ENCODE measurements at places on chromosomes 5 and 9. TPM values are rescaled to one million over a fixed set of nuclear protein-coding genes. Genes with fewer than 3 reads are reported as not detected.

GRCh38 chr5:33227746-33228145 lies 213.0 kb upstream of the TARS1 start:
- DNase-seq = no peak

GRCh38 chr5:119420169-119420568 lies 32.1 kb upstream of the HSD17B4 start:
- no peak for DNase-seq

- no peak for DNase-seq
Measured at GRCh38 chr5:33688526-33688925, 203.3 kb downstream of the ADAMTS12 start.

GRCh38 chr5:125413496-125414274 lies 667.2 kb upstream of the ZNF608 start:
- no peak for DNase-seq

DNA sequence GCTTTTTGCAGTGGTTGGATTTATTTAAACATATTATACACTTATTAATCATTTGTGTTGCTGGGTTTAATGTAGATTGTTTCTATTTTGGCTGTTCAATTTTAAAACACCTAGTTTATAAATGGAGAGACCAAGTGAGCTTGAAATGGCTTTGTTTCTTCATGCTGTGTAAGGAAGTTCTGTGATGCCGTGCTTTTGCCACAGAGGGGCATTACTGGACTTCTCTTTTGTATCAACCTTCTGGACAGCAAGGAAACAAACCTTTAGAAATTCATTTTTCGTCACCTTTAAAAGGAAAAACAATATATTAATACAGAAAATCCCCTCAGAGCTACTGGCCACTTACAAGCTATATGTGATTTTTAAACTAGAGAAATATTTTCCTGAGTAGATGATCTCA lies 81.9 kb downstream of the DMRTA1 start:
- DNase-seq = no peak

DNA sequence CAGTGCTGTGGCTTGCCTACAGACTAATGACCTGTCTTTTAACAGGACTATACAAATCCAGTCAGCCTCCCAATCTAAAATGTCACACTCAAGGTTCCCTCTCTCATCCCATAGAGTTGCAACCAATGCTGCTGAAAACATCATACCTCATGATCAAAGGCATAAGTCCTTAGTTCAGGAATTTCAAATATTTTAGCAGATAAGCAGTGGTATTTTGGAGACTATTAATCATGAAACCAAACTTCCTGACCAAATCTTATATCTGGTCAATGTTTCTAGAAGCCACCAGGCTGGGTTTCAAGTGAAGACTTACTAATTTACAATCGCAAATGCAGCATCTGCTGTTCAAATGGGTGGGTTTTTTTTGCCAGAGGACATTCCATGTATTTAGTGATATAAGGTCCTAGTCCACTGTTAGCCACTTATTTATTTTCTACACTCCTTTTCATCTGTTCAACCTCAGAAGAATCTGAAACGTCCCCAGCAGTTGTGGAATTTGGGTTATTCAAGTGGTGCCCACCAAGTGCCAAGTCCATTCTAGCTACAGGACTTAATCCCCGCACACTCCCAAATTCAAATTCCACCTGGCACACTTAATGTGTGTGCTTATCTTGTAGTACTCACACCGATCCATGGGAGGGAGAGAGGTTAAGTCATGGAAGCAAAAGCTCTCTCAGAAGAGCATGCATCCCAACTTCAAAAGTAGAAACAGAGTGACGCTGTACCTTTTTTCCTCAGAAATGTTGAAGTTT lies 5.8 kb downstream of the TAS2R1 start:
- no peak for DNase-seq

- no peak for DNase-seq
Measured at GRCh38 chr9:109086221-109086620, 33.5 kb downstream of the TMEM245 start.

- no peak for DNase-seq
Measured at GRCh38 chr9:132507670-132508469, 74.5 kb upstream of the BARHL1 start.

DNA sequence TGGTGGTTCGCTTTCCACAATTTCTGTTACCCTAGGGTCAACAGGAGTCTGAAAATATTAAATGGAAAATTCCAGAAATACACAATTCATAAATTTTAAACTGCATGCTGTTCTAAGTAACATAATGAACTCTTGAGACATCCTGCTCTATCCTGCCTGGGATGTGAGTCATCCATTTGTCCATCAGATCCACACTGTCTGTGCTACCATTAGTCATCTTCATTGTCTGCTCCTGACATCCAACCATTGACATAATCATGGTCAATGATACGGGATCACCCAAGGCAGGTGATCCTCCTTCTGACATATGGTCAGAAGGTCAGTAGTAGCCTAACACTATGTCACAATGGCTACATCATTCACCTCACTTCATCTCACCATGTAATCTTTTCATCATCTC lies 276.7 kb upstream of the KIF2A start:
- no peak for DNase-seq

DNA sequence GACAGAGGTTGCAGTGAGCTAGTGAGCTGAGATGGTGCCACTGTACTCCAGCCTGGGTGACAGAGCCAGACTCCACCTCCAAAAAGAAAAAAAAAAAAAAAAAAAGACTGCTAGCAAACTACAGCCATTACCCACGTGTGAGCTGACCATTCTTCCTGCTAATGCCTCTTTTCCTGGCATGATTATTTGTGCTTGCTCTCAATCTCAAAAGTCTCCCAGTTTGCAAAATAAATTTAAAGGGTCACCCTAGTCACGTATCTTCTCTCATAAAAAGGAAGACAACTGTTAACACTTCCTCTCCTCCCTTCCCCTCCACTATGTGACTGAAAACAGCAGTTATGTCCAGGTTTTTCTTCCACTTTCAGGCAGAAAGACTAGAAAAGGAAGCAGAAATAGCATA lies 37.2 kb downstream of the TRIM36 start:
- no peak for DNase-seq

GRCh38 chr5:53694520-53695022 lies 134.1 kb downstream of the NDUFS4 start:
- DNase-seq = no peak

GRCh38 chr5:169162407-169162806 lies 138.5 kb downstream of the SLIT3 start:
- no peak for DNase-seq

DNA sequence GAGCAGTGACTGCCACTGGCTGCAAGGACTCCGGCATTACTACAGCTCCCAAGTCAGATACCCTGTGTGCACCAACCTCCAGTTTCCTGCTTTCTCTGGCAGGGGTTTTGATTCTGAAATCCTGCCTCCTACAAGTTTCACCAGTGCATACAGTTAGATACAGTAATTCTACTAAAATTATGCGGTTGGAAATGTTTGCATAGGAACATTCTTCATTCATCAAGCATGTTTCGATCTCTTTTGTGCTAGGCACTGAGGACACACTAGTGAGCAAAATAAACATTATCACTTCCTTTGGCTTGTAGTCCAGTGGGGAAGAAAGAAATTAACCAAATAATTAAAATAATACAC lies 152.2 kb downstream of the TMEM167A start:
- DNase-seq = no peak

DNA sequence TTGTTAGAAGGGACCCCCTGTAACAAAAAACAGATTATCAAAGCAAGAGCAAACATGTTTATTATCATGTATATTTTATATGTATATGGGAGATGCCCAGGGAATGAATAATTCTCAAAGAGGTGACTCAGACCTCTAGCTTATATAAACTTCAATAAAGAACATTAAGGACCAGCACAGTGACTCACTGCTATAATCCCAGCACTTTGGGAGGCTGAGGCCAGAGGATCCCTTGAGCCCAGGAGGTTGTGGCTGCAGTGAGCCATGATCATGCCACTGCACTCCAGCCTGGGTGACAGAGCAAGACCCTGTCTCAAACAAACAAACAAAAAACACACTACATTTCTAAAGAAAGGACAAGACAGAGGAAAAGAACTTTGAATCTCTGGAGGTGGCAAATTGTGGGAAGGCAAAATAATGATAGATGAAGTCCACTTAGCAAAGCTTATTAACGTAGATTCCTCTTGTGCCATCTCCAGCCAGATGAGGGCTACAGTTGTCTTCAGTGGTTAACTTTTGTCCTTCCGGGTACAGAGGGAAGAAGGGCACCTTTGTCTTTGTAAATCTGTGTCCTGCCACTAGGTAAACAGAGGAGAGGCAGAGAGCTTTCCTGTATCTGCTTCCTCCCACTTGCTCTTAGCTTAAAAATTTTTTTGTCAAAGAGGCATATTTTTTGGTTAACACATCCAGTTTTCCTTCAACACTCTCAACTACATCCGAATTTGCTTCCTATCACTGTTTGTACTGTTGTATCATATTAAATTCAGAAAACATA lies 7.5 kb upstream of the RFK start:
- DNase-seq = no peak

- DNase-seq = no peak
Measured at GRCh38 chr9:72038408-72038807, 22.0 kb downstream of the C9orf57 start.

- no peak for DNase-seq
Measured at GRCh38 chr5:25649628-25650265, 1005.0 kb upstream of the CDH10 start.

DNA sequence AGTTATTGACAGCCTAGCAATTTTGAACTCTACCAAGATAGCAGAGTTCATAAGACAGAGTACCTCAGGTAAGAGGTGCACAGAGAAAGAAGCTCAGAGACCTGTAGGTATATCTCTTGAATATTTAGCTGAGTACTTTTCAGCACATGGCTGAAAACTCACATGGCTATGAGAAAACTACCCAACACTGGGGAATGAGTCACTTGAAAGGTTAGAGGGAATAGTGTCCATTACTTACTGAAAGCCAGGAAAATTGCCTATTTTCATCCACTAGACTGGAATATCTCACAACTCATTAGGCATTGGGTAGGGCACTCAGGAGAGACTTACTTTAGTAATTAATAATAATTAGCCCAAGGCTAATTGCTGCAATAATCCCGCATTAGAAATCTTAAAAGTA lies 8.3 kb downstream of the TSLP start:
- no peak for DNase-seq

DNA sequence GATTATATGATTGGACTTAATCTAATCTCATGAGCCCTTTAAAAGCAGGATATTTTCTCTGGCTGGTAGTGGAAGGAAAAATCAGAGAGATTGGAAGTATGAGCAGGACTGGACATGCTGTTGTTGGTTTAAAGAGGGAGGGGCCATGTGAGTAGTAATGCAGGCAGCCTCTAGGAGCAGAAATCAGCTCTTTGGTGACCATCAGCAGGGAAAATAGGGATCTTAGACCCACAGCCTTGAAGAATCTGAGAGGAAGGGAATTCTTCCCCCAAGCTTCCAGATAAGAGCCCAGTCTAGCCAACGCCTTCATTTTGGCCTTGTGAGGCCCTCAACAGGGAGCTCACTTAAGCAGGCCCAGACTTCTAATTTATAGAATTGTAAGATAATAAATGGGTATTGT lies 9.5 kb downstream of the SH3GL2 start:
- DNase-seq = no peak

- DNase-seq = no peak
Measured at GRCh38 chr9:135962696-135963307, 1.6 kb upstream of the UBAC1 start.

DNA sequence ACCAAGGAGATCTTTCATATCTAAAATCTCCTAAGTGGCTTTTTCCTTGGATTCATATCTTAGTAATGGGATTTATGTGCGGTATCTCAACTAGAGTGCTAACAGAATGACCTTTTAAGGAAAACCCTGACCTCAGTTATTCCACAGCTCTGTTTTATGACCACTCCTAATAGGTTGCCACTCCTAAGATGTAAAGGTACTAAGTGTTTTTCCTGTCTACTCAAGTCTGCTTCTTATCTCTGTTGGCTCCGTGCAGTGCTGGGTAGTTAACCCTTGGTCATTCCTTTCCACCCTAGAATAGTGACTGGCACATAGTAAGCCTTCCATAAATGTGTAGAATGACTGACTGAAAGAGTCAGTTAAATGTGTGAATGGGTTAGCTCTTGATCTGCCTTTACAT lies 161.4 kb downstream of the DOCK2 start:
- DNase-seq = no peak

GRCh38 chr5:34691326-34691725 lies 35.2 kb downstream of the RAI14 start:
- no peak for DNase-seq

DNA sequence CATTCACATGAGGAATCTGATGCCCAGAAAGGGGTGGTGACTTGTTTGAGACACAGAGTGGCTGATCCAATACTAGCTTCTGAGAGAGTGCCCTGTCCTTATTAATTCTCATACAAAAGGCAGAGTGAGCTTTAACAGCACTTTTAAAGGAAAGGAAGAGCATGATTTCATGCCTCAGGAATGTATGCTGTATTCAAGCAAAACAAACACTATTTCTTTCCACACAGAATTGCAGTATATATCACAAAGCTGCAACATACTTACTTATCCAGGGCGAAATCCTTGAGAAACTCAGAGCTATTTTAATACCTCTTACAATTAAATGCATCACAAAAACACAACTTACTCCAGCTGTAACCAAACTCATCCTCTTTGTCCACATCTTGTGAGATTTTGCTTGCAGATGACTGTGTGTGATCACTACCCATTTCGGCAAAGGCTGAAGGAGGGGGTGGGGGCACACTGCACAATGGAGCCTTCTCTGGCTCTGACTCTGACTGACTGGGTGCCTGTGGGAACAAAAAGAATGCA lies 139.8 kb downstream of the MPDZ start:
- no peak for DNase-seq

DNA sequence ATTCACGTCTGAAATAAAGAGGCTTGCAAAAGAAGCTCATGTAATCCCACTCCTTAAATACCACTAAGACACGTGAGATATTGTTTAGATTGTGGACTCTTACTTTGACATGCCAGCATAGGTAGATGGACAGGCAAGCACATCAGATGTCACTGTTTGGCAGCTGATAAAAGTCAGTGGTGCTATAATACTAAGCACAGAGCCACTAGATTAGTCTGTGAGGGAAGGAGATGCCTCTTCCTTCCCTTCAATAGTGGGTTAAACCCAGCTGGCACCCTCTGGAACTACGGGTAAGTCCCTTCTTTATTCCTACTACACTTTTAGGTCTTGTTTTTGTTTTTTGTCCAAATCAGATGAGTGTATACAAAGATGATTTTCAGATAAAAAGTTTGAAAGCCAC lies at the start of gene MYOT:
MYOT (plus strand) TSS at position 197 of the 400 bp plus-strand sequence. CDS start 2,792 bp downstream, outside the sequence.
- DNase-seq = no peak

GRCh38 chr5:158640593-158640980 lies 459.1 kb downstream of the EBF1 start:
- DNase-seq = no peak

- no peak for DNase-seq
Measured at GRCh38 chr9:115437418-115437817, 319.5 kb upstream of the TNC start.

The CNTLN gene
- total RNA-seq = 16.4 TPM

The SETD9 gene
- 5.1 TPM for total RNA-seq

The OR1J2 gene
- total RNA-seq = 3.2 TPM

The TXNDC8 gene
- not detected for total RNA-seq

The SLC27A4 gene
- total RNA-seq = 36.8 TPM

The RACK1 gene
- 1,629 TPM for total RNA-seq

The ANKRD20A1 gene
- total RNA-seq = not detected

The ARHGEF39 gene
- total RNA-seq = 0.54 TPM

The FAM78A gene
- 5.0 TPM for total RNA-seq

The C5orf58 gene
- not detected for total RNA-seq

The CSF2 gene
- total RNA-seq = not detected

The ANKRD31 gene
- total RNA-seq = not detected

The SLCO6A1 gene
- total RNA-seq = not detected

The TJP2 gene
- total RNA-seq = 226 TPM

The CCDC183 gene
- total RNA-seq = 0.71 TPM

The SOHLH1 gene
- not detected for total RNA-seq

The RORB gene
- total RNA-seq = 0.85 TPM
